ENCODE measurements at places on chromosomes 2 and 18.

GRCh38 chr2:232001073-232001472 is 39.6 kb downstream of the DIS3L2 start:
- DNase-seq, result no peak

- DNase-seq, result peak; percentile 17
Measured at GRCh38 chr2:19542796-19543662, 184.6 kb upstream of the OSR1 start.

DNA sequence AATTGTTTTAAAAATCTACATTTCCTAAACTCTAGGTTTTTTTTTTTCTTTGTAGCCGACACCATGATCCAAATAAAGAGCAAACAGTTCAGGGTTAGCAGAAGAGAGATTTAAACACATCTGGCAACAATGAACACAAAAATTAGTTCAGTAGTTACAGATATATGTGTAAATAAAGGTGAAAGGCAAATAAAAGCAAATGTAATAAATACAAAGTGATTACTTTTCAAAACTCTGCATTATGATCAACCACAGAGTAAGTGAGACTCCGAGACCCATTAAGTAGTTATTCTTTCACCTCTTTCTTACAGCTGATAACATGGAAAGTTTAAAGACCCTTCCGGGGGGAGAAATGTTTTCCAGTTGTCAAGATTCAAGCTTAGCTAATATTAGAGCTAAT is 716 bp downstream of the CALCRL start:
- DNase-seq, result no peak

GRCh38 chr18:6963452-6964097 is 154.0 kb downstream of the LAMA1 start:
- DNase-seq, result no peak

Data from fibroblast of skin of abdomen (primary cell).